SJCRH30 (cell line): ENCODE measurements at places on chromosomes 1 and 21. TPM values are rescaled to one million over a fixed set of nuclear protein-coding genes. Genes with fewer than 3 reads are reported as not detected.

DNA sequence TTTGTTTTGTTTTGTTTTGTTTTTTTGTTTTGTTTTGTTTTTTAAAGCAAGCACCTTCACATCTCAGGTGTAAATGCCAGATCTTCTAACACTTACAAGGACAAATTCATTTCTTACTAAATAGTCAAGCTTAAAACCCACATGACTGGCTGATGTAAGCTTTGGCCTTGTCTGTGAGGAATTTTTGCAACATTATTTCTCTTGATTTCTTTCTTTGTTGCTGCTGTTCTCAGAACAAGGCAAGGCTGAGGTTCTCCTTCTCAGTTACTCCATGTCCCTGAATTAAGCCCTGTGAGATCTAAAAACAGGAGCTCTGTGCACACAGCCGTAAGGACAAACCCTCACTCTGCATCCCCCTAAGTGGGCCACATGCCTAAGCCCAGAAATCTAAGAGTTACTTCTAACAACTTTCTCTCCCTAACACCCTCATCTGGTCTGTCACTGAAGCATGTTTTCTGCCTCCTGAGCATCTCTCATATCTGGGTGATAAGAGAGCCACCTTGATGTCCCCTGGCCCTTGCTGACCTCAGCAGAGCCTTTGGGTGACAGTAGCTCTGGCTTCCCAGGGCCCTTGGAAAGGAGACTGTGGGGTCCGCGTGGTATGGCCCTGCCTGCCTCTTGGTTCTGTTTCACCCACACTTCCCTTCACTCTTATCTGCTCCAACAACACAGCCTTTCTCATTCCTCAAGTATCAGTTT, 81.2 kb upstream of the HOOK1 start:
- DNase-seq, result no peak

DNA sequence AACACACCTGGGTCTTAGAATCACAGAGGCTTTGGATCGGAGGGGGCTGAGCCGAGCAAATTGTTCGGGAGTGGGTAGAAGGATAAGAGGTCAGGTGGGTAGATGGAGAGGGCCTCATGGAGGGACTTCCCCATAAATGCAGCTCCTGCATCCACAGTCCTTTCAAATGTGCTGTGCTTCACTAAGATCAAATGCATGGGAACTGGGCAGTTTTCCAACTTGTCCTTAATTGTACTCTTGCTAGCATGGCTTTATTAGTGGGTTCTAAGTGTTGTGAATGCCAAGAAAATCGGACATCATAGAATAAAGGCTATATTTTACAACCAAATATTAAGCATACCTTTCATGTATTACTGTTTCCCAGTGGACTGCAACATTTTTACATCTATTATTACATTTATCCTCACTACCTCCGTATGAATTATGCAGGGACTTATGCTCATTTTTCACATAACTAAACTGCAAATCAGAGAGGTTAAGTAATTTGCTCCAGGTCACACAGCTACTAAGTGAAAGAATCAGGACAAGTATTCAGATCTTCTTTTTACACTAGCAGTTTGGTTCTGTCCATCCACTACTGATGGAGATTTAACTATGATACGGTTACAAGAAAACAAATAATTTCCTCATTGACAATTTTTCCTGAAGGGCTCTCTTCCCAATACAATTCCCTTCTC, 174.5 kb upstream of the RUNX1 start:
- DNase-seq, result no peak

DNA sequence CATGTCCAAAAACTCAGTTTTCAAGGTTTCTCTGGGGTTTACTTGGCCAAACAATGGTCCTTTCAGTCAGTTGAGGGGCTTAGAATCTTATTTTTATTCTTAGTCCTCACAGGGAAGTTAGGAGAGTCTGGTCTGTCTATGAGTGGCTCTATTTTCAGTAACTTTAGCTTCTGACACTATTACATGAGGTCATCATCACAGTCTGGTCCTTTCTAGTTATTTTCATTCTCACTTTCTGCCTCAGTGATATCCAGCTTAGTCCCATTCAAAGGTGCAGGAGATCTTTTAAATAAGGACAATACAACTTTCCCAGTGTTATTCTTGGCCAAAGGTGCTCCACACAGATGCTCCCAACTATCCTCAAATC, 30.0 kb upstream of the FGGY start:
- no peak for DNase-seq

GRCh38 chr1:81607086-81607485, 193.6 kb upstream of the ADGRL2 start:
- DNase-seq, result no peak

- DNase-seq, result no peak
Observed at GRCh38 chr1:38563942-38564735, 295.4 kb downstream of the RRAGC start.

DNA sequence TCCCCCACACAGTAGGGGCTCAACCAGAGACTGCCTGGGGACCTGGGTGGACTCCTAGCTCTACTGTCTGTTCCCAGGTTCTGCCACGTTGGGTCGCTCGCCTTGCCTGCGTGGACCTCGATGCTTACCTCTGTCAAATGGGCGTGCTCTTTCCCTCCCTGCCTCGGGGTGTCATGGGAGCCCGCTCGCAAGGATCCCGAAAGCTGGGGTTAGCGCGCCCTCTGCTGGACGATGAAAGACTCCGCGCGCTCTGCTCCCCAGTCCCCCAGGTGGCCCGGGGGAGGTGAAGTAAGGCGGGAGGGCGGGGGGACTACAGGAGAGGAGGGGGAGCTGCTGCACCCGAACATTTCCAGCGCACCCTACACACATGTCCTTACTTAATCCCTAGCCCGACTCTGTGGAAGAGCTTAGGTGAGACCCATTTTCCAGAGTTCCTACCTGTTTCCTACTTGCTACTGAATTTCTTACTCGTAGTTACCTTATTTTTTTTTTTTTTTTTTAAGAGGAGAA, 2.3 kb upstream of the BSND start:
- peak; percentile 85 for DNase-seq

- DNase-seq, result peak; percentile 73
Observed at GRCh38 chr1:53807916-53808315, 30.2 kb downstream of the NDC1 start.

The ROR1 gene
- total RNA-seq, result 4.8 and 5.5 TPM in 2 replicates
